Cardiac muscle cell (in vitro differentiated cells and primary cell): ENCODE measurements at places on chromosomes 16 and 17.

DNA sequence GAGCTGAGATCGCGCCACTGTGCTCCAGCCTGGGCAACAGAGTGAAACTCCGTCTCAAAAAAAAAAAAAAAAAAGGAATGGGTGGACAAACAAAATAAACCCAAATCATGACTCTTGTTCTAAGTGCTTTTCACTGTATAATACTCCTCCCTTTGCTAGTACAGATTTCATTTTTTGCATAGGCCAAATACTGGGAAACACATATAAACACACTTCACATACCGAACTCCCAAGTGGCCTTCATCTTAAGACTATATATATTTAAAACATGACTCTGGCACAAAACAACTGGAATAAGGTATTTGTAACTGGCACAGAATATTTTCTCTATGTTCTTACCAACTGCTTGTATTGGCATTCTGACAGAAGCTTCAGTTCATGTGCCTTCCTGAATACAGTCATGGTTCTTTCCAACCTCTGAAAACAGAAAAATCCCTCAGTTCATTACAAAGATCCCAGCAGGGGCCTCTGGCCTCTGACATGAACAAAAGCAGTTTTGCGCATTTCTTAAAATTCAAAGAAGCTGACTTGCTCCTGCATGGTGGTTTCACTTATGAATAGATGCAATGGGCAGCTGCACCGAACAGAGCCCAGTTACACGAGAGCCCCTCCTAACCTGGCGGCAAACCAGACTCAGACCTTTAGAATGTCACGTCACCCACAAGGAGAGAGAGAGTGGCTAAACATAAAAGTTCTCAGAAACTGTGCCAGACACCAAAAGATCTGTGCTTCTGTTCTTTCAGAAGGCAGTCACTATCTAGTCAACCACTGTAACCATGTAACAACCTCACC lies 19.1 kb upstream of the COPRS start:
- H3K36me3 ChIP-seq, result peaks cover 51% of the 10 kb centered on the region
- no peak for DNase-seq
- H3K4me1 ChIP-seq, result no peaks in the 10 kb centered on the region
- H3K27ac ChIP-seq, result no peak overlapping the region
- H3K27me3 ChIP-seq, result no peaks in the 10 kb centered on the region
- no peak overlapping the region for H3K4me3 ChIP-seq

- H3K27me3 ChIP-seq, result peaks cover 41% of the 10 kb centered on the region
- no peak overlapping the region for H3K27ac ChIP-seq
- DNase-seq, result no peak
Observed at GRCh38 chr16:982145-983043, 824 bp downstream of the SOX8 start.

- peaks cover 45% of the 10 kb centered on the region for H3K4me1 ChIP-seq
- H3K27ac ChIP-seq, result peak overlapping the region; percentile 52
- no peaks in the 10 kb centered on the region for H3K36me3 ChIP-seq
- no peaks in the 10 kb centered on the region for H3K27me3 ChIP-seq
- DNase-seq, result no peak
- no peak overlapping the region for H3K4me3 ChIP-seq
Observed at GRCh38 chr17:50949128-50949988, 83.2 kb upstream of the TOB1 start.

- H3K4me1 ChIP-seq, result no peaks in the 10 kb centered on the region
- no peaks in the 10 kb centered on the region for H3K36me3 ChIP-seq
- DNase-seq, result no peak
- no peak overlapping the region for H3K27ac ChIP-seq
Observed at GRCh38 chr17:79039886-79040285, 15.9 kb downstream of the C1QTNF1 start.

- no peak overlapping the region for H3K4me3 ChIP-seq
- no peaks in the 10 kb centered on the region for H3K4me1 ChIP-seq
- no peaks in the 10 kb centered on the region for H3K27me3 ChIP-seq
- no peak overlapping the region for H3K27ac ChIP-seq
- H3K36me3 ChIP-seq, result no peaks in the 10 kb centered on the region
Observed at GRCh38 chr17:32609085-32609484, 122.3 kb downstream of the CDK5R1 start.

- H3K27me3 ChIP-seq, result peaks cover 10% of the 10 kb centered on the region
- H3K4me1 ChIP-seq, result no peaks in the 10 kb centered on the region
- H3K4me3 ChIP-seq, result no peak overlapping the region
Observed at GRCh38 chr16:77238593-77238992, 39.4 kb downstream of the SYCE1L start.

DNA sequence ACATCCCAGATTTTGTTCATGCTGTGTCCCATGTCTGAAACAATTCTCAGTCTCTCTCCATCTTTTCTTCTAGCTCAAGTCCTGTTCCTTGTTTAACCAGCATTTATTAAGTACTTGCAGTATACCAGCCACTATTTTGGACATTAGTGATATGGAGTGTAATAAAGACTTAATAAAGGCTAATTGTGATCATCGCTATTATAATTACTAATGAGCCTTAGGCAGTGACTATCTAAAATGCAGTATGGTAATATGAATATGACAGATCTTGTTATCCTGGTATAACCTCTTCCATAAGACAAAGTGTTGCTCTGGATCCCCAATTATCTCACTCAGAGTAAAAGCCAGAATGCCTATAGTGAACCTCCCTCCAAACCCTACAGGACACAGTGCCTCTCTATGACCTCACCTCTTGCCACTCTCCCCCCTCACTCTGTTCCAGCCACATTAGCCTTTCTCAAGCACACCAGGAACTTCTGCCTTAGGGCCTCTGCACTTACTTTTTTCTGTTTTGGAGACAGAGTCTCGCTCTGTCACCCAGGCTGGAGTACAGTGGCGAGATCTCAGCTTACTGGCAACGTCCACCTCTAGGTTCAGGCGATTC lies 1.8 kb upstream of the FLOT2 start:
- no peak overlapping the region for H3K4me3 ChIP-seq
- no peak overlapping the region for H3K27ac ChIP-seq
- H3K27me3 ChIP-seq, result no peaks in the 10 kb centered on the region

DNA sequence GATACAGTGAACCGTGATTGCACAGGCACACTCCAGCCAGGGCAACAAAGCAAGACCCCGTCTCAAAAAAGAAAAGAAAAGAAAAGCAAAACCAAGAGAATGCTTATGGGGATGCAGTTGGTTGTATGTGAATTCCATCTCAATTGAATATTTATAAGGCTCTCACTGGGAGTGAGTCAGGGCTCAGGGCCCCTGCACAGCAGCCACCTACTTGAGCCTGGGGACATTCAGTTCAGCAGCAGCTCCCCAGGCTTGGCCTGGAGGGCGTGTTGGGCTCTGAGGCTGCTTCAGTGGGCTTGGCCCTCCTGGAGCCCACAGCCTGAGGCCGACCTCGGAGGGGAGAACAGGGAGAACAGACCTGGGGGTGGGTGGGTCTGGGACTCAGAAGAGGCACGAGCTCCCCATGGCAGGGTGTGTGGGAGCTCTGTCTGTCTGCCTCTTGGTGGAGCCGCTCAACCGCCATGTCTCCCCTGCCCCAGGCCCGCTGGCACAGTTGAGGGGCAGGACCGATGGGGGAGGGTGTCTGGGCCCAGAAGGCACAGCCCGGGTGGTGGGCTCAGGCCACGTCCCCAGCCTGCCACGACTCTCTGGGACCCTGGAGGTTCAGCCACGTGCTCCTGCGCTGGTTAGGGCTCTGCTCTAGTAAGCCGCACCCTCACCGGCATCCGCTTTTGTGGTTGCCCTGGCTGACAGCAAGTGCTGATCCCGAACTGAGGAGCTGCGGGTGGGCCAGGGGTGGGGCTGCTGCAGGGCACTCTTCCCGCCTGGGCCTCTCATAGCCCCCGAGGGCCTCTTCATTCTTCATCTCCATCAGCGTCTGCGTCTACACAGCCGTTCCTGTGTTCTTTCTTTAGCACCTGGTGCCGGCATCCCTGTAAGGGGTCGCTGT lies 24.8 kb downstream of the ZFPM1 start:
- H3K36me3 ChIP-seq, result no peaks in the 10 kb centered on the region
- H3K4me1 ChIP-seq, result peaks cover 33% of the 10 kb centered on the region
- no peaks in the 10 kb centered on the region for H3K27me3 ChIP-seq
- H3K4me3 ChIP-seq, result no peak overlapping the region
- DNase-seq, result no peak

DNA sequence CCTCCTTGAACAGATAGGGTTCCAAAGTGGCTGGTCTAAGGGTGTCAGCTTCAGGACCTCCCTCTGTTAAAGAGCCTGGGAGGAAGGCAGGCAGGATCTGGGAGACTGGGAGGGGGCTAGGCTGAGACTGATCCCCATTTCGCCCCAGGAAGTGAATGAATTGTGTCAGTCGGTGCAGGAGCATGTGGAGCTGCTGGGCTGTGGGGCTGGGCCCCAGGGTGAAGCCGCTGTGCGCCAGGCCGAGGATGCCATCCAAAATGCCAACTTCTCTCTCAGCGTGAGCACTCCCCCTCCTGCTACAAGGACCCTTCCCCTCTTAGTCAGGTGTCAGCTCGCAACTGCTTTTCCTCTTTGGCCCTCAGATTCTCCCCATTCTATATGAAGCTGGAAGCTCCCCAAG lies 6.1 kb downstream of the CARMIL2 start:
- H3K36me3 ChIP-seq, result no peaks in the 10 kb centered on the region
- peaks cover 90% of the 10 kb centered on the region for H3K27me3 ChIP-seq
- H3K27ac ChIP-seq, result no peak overlapping the region
- H3K4me1 ChIP-seq, result peaks cover 10% of the 10 kb centered on the region
- H3K4me3 ChIP-seq, result no peak overlapping the region

GRCh38 chr16:57906382-57907316 lies 64.3 kb downstream of the CNGB1 start:
- no peaks in the 10 kb centered on the region for H3K4me1 ChIP-seq
- H3K36me3 ChIP-seq, result no peaks in the 10 kb centered on the region
- H3K27me3 ChIP-seq, result no peaks in the 10 kb centered on the region
- H3K27ac ChIP-seq, result no peak overlapping the region
- H3K4me3 ChIP-seq, result no peak overlapping the region

GRCh38 chr17:77476931-77477805 lies 336.4 kb downstream of the SEC14L1 start:
- DNase-seq, result peak; percentile 97
- no peaks in the 10 kb centered on the region for H3K27me3 ChIP-seq
- no peak overlapping the region for H3K4me3 ChIP-seq
- peaks cover under 1% of the 10 kb centered on the region for H3K36me3 ChIP-seq
- peaks cover 89% of the 10 kb centered on the region for H3K4me1 ChIP-seq
- H3K27ac ChIP-seq, result peak overlapping the region; percentile 96

GRCh38 chr16:83907111-83907510 lies 8.2 kb downstream of the MLYCD start:
- no peak for DNase-seq
- H3K4me1 ChIP-seq, result peaks cover 50% of the 10 kb centered on the region
- peak overlapping the region; percentile 15 for H3K27ac ChIP-seq
- no peak overlapping the region for H3K4me3 ChIP-seq
- peaks cover 4% of the 10 kb centered on the region for H3K36me3 ChIP-seq
- H3K27me3 ChIP-seq, result no peaks in the 10 kb centered on the region

- no peaks in the 10 kb centered on the region for H3K4me1 ChIP-seq
- H3K27me3 ChIP-seq, result no peaks in the 10 kb centered on the region
- H3K4me3 ChIP-seq, result no peak overlapping the region
- DNase-seq, result no peak
- H3K36me3 ChIP-seq, result no peaks in the 10 kb centered on the region
Observed at GRCh38 chr16:55773859-55774549, 58.9 kb downstream of the CES1 start.

DNA sequence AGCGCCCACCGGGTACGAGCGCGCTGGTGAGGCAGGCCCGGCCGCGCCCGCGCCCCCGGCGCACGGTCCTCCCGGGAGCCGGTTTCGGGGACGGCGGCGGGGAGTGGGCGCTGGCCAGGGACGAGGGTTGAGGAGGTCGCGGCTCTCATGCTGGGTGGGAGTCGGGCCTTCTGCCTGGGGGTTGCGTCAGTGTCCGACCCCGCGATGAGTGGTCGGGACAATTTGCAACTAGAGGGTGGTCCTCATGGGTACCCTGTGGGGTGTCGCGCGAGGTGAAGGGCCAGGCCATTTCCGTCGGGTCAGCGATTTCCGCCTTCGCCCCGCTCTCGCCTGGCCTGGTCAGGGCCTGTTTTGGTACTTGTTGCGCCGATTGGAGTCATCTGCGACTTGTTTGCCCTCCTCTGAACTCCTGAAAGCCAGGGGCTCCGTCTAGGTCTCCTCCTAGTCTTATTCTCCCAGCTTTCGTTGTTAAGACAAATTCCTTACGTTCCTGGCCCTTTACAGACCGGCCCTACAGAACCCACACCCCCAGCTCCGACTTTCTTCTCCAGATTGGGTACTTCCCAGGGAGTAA lies 14.9 kb downstream of the NAA60 start:
- H3K27ac ChIP-seq, result peak overlapping the region; percentile 98
- H3K27me3 ChIP-seq, result no peaks in the 10 kb centered on the region
- H3K4me1 ChIP-seq, result peaks cover 37% of the 10 kb centered on the region
- DNase-seq, result peak; percentile 56

- H3K4me3 ChIP-seq, result no peak overlapping the region
- no peak overlapping the region for H3K27ac ChIP-seq
- DNase-seq, result no peak
- no peaks in the 10 kb centered on the region for H3K4me1 ChIP-seq
- H3K27me3 ChIP-seq, result no peaks in the 10 kb centered on the region
Observed at GRCh38 chr16:57027067-57027466, 37.7 kb downstream of the NLRC5 start.

GRCh38 chr17:3003296-3004149 lies 59.9 kb downstream of the OR1D5 start:
- H3K4me3 ChIP-seq, result no peak overlapping the region
- H3K36me3 ChIP-seq, result no peaks in the 10 kb centered on the region
- peak overlapping the region; percentile 90 for H3K27ac ChIP-seq
- peaks cover 27% of the 10 kb centered on the region for H3K4me1 ChIP-seq
- H3K27me3 ChIP-seq, result no peaks in the 10 kb centered on the region
- DNase-seq, result no peak

GRCh38 chr17:9239793-9240658 lies 218.7 kb downstream of the NTN1 start:
- H3K4me1 ChIP-seq, result peaks cover 9% of the 10 kb centered on the region
- peak; percentile 69 for DNase-seq
- peak overlapping the region; percentile 52 for H3K27ac ChIP-seq

GRCh38 chr16:81410643-81411293 lies 33.8 kb upstream of the CMIP start:
- H3K27me3 ChIP-seq, result peaks cover 3% of the 10 kb centered on the region
- DNase-seq, result no peak
- no peak overlapping the region for H3K27ac ChIP-seq
- H3K4me1 ChIP-seq, result no peaks in the 10 kb centered on the region
- no peaks in the 10 kb centered on the region for H3K36me3 ChIP-seq

DNA sequence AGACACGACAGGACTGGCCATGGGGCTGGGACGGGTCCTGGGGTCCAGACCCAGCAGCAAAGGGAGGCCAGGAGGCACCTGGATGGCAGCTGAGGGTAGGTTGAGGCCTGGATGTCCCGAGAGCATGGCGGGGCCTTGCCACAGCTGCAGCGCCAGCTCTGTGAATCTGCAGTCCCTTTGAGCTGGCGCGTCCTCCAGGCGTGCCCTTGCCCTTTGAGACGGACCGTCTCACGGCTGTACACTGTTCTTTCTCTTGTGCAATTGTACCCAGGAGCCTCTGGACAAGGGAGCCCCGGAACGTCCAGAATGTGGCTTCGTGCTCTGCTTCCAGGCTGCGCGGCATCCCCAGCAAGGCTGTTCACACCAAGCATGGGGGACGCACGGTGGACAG lies 69.5 kb upstream of the CIBAR2 start:
- H3K27ac ChIP-seq, result peak overlapping the region; percentile 70
- peaks cover 5% of the 10 kb centered on the region for H3K36me3 ChIP-seq
- DNase-seq, result no peak
